ENCODE measurements at places on chromosomes 2 and 18.

- DNase-seq, result no peak
Observed at GRCh38 chr2:71451705-71452104, 1.7 kb upstream of the DYSF start.

DNA sequence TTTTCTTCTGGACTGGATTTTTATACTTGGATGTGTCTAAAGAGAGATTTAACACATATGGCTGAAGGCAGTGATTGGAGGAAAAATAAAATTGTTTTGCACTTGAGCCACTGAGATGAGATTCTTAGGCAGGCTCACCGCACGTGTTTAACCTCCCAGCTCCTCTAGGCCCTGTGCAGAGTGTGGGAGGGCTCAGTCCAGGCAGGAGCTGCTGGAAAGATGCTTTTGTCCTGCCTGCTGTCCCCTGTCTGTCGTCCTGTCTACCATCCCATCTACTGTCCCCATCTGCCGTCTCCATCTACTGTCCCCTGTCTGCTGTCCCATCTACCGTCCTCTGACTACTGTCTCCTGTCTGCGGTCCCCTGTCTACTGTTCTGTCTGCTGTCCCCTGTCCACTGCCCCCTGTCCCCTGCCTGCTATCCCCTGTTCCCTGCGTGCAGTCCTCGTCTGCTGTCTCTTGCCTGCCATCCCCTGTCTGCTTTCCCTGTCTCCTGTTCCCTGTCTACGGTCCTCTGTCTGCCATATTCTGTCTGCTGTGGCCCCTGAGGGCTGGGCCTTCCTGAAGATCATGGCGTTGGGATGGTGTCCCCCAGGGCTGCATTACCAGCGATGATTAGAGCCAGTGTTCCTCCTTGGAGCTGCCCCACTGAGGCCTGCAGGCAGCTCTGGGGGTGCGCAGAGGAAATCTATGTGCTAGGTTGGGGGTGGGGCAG, 43.7 kb upstream of the HS6ST1 start:
- no peak for DNase-seq

DNA sequence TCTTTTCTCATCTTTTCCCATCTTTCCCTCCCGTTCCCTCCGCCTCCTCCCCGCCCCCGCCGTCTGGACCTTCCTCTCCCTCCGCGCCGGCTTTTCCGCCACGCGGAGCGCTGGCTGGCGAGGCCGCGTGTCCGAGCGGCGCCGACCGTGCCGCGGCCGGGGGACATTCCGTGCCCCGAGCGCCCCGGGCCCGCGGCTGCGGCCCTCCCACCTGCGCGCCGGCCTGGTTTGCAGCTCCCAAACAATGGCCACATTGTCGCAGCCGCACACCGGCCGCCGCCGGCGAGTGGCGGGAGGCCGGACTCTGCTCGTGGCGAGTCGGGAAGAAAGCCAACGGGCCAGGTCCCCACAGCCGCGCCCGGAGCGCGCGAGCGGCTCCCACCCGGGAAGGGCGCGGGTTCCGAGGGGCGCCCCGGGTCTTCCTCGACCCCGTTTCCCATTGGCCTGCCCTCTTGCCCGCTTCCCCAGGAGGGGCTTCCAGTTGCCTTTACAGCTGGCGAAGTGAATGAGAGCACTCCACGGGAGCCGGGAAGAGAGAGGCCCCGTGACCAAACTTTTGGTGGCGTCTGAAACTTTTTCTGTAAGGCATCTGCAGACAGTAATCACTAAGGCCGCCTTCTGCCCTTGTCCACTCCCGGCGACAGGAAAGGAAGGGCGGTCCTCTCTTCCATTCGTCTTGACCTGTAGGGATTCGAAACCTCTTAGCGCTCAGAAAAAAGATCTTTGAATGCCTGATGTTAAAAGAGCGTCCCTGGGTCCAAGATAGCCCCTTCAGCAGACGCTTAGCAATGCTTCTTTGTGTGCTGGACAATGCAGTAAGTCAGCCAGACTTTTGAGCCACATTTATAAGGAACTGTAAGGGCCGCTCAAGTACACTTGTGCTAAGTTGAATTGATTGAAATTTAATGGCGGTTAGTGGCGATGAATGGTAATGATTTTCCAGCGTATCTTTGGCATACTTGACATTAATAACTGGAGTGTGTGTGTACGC, 6.2 kb downstream of the GLI2 start:
- DNase-seq, result no peak

GRCh38 chr2:133077269-133077822, 407.3 kb upstream of the LYPD1 start:
- DNase-seq, result no peak

- DNase-seq, result no peak
Observed at GRCh38 chr2:74424995-74425406, 3.5 kb downstream of the WDR54 start.

DNA sequence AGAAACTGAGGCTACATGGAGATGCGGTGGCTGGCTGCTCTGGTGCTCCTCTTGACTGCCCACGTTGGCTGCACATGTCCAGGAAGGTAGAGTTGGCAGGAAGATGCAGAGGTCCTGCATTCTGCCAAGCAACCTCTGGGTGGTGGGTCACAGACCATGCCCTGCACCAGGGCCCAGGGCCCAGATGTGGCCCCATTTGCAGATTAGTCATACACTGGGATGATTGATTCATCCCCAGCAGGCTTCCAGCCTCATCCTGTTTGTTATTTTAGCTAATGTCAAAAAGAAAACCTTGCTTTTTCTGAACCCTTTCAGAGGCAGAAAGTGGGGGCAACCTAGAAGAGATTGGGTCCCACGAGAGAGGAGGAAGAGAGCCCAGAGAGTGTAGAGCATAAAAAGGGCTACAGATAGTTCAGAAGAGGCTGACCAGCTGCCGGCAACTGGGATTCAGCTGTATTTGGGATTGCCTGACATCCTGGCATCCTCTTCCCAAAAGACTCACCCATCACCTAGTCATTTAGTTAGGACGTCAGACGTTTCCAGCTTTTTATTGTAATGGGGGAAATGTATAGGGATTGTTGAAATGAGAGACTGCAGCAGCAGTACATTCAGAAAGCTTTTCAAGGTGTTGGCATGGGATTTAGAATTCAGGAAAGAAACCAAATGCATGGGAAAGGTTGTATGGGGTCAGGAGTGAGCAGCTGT, 101.9 kb downstream of the CTIF start:
- no peak for DNase-seq

- DNase-seq, result peak; percentile 81
Observed at GRCh38 chr18:45566025-45566740, 49.1 kb upstream of the SLC14A2 start.

DNA sequence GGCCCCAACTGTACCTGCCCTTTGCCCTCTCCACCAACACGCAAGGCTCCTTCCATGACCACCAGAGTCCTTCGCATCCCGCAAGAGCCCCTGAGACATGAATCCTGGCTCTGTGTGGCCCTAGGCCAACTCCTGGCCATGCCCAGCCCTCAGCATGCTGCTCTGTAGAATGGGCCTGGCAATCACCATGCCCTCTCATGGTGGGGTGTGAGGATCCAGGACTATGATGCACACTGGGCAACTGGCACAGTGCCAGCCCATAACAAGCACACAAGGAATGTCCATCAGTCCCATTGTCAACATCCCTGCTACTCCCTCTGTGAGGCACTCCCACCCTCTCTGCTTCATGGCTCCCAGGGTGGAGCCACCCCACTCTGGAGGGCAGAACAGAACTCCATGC, 44.7 kb downstream of the FER1L5 start:
- no peak for DNase-seq

- DNase-seq, result no peak
Observed at GRCh38 chr2:191983591-191983990, 136.7 kb upstream of the CAVIN2 start.
